ENCODE measurements at places on chromosomes 7 and 10.

DNA sequence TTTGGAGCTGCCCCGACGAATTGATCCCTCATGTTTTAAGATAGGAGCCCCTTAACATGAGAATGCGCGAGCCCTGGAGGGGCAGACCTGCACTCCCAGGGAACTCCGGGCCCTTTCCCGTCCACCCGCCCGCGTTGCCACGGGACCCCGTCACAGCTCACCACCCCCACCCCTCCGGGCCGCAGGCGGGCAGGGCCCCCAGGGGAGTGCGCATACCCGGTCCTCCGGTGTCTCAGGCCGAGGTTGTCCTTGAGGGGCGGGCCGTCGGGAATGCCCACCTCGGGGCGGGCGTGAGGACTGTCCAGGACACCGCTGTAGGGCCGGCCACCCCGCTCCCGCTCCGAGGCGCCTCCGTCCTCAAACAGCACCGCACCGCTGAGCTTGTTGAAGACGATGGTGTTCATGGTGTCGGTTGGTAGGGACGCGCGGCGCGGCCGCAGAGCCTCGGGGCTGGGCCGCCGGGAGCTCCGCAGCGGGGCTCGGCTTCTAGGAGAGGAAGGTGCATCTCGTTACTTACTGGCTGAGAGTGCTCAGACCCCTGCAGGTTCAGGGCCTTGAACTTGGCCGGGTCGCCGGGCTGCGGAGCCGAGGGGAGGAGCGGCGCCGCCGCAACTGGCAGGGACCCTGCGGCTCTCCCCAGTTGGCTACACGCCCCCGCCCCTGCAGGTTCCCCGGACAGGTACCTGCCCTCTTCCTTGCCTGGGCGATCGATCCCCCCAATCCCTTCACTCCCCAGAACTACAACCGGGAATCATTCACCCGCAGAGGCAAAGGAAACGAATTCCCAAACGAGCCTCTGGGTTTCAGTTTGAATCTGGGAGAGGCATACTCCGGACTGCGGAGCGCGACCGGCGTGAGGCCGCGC, 2.4 kb downstream of the MKX start:
- DNase-seq, result no peak

DNA sequence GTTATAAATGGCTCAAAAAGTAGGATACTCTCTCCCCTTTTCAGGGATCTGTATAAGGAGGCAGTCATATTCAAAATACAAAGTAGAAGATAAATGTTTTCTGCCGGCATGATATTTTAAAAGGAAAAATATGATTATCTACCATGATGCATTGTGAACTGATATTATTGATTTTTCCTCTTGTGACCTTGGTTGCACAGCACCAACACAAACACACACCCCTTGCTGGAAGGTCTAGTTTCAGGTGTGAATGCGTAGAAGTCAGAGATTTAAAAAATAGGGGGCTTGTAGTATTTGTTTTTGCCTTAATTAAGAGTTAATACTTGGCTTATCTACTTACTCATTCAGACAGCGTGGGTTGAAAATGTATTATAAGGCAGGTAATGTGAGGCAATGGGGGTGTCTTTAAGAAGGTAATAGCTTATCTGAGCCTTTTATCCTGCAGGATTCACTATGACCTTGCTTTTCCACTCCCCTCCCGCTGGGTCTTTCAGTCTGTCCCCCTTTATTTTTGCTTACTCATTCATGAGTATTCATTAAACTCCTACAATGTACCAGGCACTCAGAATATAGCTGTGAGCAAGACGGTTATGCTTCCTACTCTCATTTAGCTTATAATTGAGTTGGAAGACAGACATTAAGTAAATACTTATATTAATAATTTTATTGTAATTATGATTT, 390.6 kb downstream of the SDK1 start:
- no peak for DNase-seq

DNA sequence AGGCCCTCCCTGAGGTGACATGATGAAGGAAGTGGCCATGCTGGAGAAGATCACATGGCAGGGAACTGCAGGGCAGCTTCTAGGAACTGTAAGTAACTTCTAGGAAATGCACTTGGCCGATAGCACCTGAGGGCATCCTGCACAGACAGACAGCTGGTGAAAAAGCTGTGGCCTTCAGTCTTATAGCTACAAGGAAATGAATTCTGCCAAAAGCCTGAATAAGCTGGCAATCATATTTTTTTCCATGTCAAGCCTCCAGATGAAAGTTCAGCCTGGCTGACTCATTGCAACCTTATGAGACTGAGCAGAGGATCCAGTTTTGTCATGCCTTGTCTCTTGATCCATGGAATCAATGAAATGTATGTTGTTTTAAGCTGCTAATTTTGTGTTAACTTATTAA, 91.1 kb upstream of the CACNA2D1 start:
- no peak for DNase-seq

GRCh38 chr10:52514481-52514880, 200.4 kb downstream of the DKK1 start:
- DNase-seq, result no peak

GRCh38 chr7:144713850-144714249, 122.0 kb downstream of the TPK1 start:
- no peak for DNase-seq

GRCh38 chr7:5649641-5650040, 131.8 kb downstream of the RNF216 start:
- no peak for DNase-seq

GRCh38 chr7:77825131-77825530, 26.6 kb downstream of the PHTF2 start:
- DNase-seq, result no peak

GRCh38 chr10:113162960-113163359, 212.9 kb downstream of the TCF7L2 start:
- DNase-seq, result no peak

DNA sequence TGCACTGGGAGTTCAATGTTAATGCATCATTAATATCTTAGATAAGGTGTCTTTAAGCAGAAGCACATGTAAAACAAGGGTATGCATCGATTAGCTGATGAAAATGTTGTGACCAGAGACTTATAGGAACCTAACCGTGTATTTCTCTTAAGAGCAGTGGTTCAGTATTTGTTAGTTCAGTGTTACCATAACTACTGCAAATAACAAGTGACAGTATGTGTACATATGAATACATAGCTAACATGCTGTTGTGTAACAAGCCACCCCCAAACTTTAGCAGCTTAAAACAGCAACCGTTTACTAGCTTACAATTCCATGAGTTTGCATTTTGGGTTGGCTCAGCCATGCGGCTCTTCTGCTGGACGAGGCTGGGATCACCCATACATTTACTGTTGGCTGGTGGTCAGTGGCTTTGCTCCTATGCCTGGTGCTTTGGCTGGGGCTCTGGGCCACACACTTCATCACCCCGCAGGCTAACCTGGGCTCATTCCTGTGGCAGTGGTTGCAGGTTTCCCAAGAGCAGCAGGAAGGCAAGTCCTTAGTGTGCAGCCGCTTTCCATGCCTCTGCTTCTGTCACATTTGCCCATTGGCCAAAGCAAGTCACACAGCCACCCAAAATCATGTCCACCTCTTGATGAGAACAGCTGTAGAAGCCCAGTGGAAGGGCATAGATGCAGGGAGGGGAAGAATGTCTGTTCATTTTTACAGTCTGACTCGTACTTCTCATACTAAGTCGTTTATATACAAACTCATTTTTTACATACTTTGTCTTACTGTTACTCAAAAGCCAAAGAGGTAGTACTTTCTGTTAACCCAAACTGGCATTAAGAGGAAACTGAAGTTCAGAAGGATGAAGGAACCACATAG, 103.3 kb upstream of the GATA3 start:
- DNase-seq, result no peak

- no peak for DNase-seq
Measured at GRCh38 chr10:74047871-74048270, 50.0 kb downstream of the VCL start.

GRCh38 chr10:60906411-60906810, 37.6 kb downstream of the RHOBTB1 start:
- DNase-seq, result no peak

GRCh38 chr7:96691702-96692101, 17.9 kb downstream of the SEM1 start:
- DNase-seq, result no peak
